ENCODE measurements at places on chromosomes 16 and 17.

DNA sequence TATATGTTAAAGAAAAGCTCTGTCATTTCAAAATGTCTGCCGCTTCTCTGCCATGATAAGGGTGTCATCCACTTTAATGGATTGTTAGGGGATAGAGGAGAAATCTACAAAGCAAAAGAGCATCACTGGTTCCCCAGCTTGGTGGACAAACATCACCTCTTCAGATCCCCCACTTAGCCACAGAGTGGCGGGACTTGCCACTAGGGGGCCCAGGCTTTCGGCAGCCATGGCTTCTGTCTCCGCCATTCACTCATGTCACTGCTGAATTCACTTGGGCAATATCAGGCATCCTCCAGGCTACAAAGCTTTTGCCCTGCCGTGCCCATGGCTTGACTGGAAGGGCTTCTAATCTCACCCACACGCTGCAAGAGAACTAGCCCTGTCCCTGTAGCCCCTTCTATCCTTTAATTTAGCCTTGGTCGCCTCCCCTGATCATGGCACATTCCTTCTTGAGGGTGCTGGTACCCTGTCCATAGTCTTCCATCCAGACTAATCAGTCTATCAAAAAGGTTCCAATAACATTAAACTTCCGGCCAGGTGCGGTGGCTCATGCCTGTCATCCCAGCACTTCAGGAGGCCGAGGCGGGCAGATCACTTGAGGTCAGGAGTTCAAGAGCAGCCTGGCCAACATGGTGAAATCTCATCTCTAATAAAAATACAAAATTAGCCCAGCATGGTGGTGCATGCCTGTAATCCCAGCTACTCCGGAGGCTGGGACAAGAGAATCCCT, 34.7 kb downstream of the SBK1 start:
- peak; percentile 57 for DNase-seq

GRCh38 chr17:78576389-78577112, 645 bp downstream of the DNAH17 start:
- no peak for DNase-seq

DNA sequence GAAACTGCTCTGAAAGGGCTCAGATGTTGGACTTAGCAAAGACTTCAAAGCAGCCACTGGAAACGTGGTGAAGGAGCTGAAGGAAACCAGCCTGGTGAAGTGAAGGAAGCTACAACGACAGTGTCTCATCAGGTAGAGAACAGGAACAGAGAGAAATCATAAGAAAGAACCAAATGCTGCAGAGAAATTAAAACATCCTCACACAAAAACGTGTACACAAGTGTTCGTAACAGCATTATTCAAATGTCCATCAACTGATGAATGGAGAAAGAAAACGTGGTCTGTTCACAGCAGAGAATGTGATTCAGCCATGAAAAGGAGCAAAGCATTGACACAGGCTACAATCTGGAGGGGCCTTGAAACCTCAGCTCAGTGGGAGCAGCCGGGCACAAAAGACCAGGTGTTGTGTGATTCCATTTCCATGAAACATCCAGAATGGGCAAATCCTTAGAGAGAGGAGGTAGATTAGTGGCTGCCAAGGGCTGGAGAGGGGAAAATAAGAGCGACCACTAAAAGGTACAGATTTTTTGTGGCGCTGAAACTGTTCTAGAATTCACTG, 26.9 kb downstream of the IFT140 start:
- no peak for DNase-seq

GRCh38 chr17:15451680-15452079, 15.7 kb downstream of the CDRT4 start:
- DNase-seq = no peak

DNA sequence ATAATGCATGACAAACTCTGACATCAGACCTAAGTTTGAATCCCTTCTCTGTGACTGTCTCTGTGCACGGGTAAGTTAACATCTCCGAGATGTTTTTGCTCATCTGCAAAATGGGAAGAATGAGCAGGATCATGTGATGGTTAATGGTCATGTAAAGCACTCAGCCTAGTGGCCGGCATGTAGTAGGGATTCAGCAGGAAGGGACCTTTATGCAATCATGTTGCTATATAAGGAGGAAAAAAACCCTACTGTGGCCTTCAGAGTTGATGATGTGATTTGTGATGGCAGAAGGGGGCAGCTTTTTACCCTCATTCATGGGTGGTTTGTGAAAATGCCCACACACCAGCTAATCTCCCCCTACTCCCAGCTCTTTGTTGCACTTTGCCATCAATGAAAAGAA, 24.1 kb downstream of the CLEC16A start:
- DNase-seq = no peak

- no peak for DNase-seq
These were observed 448.4 kb upstream of the CDH11 start for GRCh38 chr16:65570261-65570660.

- no peak for DNase-seq
These were observed 84.3 kb downstream of the ARHGAP23 start for GRCh38 chr17:38512473-38513058.

DNA sequence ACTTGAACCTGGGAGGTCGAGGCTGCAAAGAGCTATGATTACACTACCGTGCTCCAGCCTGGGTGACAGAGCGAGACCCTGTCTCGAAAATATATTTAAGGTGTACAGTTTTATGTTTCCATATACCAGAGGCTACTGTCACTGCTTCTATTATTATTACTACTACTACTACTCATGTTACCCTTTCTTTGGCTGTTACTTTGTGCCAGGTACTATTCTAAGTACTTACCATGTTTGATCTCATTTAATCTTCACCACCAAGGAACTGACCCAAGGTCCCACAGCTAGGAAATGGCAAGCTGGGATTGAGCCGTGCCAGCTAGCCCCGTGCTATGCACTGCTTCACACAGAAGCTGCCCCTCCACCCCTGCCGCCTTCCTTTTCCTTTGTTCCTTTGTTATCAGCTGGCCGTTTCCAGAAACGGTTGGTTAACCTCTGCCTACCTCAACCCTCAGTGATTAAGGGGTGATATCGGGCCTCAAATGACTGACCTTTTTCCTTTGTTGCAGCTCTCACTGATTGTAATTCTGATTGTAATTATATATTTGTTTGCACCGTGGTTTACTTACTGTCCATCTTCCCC, 78.4 kb downstream of the ABCC1 start:
- DNase-seq = no peak

DNA sequence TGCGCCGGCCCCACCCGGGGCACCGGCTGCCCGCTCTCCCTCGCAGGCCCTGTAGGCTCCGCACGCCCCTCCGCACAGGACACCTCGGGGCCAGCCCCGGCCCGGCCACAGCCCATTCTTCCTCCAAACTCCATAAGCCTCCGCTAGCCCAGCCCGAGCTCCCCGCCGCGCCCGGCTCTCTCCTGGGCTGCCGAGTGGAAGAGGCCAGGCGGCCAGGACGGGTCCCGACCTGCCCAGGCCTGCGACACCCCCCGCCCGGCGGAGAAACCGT, 397 bp downstream of the NCOR1 start:
- no peak for DNase-seq

GRCh38 chr16:683396-684070, 601 bp downstream of the JMJD8 start:
- no peak for DNase-seq

GRCh38 chr17:6435968-6436367, 1.0 kb upstream of the AIPL1 start:
- peak; percentile 37 for DNase-seq

- DNase-seq = no peak
These were observed 15.4 kb downstream of the CYBC1 start for GRCh38 chr17:82435103-82435502.

- no peak for DNase-seq
These were observed 146.0 kb downstream of the CDH11 start for GRCh38 chr16:64975821-64976220.

- DNase-seq = no peak
These were observed 458 bp downstream of the ENKD1 start for GRCh38 chr16:67666032-67666551.

All from stimulated activated CD8-positive, alpha-beta memory T cell treated with anti-CD3 and anti-CD28 coated beads, Interleukin-12 subunit alpha, Interleukin-12 subunit beta, amount 100 ng/mL, for 1 hour (primary cell).